H4 (cell line): ENCODE measurements at places on chromosomes 13 and 19. TPM values are rescaled to one million over a fixed set of nuclear protein-coding genes. Genes with fewer than 3 reads are reported as not detected.

Gene B3GLCT
- 10.3 and 10.9 TPM in 2 replicates for total RNA-seq

Gene GJB2
- total RNA-seq: 0.41 TPM in 1 of 2 replicates, not detected in the other

Gene SPPL2B
- total RNA-seq: 9.3 and 10.2 TPM in 2 replicates

Gene RPS15
- 1,025 and 1,178 TPM in 2 replicates for total RNA-seq
